ENCODE measurements at places on chromosomes 1 and 21.

- no peak for DNase-seq
Measured at GRCh38 chr21:39854572-39854971, 12.7 kb upstream of the PCP4 start.

- DNase-seq = no peak
Measured at GRCh38 chr1:204073837-204074273, 940 bp downstream of the SOX13 start.

- no peak for DNase-seq
Measured at GRCh38 chr1:94538243-94538827, 3.2 kb downstream of the F3 start.

- peak; percentile 52 for DNase-seq
Measured at GRCh38 chr1:17617787-17618557, 78.5 kb downstream of the ARHGEF10L start.

DNA sequence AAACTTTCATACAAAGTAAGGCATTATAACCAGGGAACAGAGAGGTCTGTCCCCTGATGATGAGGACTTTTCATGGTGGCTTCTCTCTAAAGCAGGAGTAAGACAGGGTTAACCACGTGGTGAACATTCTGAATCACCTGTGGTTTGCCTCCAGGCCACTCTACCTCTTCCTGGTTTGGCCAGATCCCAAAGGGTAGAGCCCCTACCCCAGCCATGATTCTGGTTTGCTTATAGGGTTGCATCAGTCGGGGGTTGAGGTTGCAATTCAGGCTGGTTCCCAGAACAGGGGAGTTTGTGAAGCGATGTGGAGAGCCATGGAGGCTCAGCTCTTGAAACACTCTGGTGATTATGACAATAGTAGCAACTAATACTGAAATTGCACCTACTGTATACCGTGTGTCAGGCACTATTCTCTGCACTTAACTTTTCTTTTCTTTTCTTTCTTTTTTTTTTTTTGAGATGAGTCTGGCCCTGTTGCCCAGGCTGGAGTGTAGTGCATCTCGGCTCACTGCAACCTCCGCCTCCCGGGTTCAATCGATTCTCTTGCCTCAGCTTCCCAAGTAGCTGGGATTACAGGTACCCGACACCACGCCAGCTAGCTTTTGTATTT is 8.3 kb downstream of the CNR2 start:
- DNase-seq = no peak

- DNase-seq = no peak
Measured at GRCh38 chr1:14507262-14507661, 91.2 kb upstream of the KAZN start.

DNA sequence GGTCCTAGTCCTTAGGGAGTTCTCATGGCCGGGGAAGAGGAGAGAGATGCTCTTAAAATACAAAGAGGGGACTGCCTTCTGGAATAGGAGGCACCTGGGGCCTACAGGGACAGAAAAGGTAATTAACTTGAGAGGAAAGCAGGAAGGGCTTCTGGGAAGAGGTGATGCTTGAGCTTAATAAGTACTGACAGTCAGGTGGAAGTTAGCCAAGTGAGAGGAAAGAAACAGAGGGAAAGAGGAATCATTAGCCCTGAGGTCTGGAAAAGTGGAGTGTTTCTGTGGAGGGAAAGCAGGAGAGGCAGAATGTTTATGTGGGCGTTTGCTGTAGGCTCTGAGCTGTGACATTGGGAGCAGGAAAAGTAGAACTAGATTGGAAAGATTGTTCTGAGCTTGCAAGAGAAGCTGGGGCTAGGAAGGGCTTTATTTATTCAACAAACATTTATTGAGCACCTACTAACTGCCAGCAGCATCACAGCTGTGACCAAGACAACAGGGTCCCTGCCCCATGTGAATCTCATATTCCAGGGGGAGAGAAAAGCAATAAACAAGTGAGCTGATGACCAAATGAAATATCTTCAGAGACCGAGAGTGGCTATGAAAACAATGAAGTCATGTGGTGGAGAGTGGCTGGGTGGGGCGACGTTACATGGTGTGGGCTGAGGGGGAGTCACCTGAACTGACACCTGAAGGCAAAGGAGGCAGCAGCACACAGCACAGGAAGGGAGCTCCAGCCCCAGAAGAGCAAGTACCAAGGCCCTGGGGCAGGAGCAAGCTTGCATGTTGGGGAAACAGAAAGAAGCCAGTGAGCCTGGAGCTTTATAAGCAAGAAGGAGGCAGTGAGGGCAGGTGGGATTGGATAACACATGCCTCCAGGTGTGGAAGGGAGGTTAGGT is 4.4 kb upstream of the FNDC5 start:
- no peak for DNase-seq

GRCh38 chr1:244435562-244436205 is 16.0 kb downstream of the ADSS2 start:
- DNase-seq = peak; percentile 21

DNA sequence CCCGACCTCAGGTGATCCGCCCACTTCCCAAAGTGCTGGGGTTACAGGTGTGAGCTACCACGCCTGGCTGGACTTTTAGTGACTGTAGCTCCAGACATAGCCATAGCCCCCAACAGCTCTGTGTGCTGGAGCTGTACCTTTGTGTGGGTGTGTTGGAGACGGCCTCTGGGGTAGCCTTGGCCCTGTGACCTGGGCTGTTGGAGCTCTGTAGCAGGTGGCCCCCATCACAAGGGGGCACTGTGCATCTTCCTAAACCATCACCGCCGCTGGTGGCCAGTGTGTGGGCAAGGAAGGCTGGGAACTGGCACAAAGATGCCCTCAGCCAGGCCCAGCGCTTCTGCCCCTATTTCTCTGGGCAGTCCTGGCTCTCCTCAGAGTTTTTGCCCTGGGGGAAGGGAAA is 38.4 kb upstream of the FOXO6 start:
- DNase-seq = no peak

DNA sequence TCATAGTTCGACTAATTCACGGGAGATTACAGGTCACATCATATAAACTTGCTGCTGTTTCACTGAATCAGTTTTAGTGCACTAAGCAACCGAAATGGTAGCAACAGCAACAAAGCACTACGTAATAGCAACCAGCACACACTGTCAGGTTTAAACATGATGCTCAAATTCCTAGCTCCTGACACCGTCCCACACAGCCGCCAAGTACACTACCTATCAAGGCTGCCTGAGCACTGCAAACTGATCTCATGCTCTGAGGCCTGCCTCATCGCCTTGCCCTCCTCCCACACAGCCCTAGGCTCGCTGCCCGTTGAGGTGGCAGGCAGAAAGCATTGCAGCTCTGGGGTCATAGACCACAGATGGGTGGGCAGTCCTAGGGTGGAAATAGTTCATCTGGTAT is 12.4 kb downstream of the LAMC2 start:
- DNase-seq = no peak

GRCh38 chr1:155083052-155083541 is 4.5 kb downstream of the EFNA3 start:
- DNase-seq = no peak

DNA sequence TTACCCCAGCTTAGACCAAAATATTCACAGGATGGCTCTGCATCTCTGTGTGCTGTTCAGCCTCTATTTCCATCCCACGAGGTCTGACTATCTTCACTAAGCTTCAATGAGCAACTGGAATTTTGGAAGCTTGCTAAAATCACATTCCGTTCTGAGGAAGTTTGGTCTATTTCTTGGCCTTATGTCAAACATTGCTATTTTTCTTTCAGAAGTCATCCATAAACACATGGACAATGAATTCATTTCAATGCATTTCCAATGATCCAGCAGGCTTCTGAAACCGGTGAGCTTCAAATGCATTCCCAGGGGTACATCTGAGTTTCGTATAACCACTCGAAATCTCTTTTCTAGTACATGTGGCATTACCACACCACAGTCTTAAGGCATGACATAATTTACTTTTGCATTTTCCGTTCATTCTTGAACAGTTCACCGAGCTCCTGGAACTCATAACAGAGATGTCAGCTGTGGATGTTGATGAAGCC is 294.1 kb upstream of the KAZN start:
- no peak for DNase-seq

GRCh38 chr1:114719424-114719787 is 2.8 kb upstream of the NRAS start:
- DNase-seq = no peak

DNA sequence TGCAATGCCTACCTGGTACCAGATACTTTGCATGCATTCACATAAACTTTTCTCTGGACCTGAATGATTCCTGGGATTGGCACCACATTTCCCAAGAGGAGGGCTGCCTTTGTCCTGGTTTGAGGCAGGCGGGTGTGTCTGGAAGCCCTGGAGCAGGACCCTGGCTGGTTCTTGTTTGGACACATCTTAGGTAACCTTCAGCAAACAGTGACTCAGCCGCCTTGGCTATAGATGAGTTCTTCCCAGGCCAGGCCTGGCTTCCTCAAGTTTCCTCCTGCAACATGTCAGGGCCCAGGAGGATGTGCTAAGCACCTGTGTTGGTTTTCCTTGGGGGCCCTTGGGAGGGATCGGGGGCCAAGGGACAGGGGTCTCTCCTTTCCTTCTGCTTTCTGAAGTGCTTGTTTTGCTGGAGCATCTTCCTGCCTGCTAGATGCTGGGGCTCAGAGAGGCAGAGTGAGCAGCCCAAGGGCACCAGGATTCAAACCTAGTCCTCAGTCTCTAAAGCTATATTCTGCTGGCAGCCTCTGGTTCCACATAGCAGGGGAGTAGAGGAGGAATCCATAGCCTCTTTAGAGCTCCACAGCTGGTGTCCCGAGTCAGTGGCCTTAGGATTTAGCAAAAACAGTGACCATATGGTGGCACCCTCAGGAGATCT is 38.2 kb downstream of the PAX7 start:
- DNase-seq = no peak

DNA sequence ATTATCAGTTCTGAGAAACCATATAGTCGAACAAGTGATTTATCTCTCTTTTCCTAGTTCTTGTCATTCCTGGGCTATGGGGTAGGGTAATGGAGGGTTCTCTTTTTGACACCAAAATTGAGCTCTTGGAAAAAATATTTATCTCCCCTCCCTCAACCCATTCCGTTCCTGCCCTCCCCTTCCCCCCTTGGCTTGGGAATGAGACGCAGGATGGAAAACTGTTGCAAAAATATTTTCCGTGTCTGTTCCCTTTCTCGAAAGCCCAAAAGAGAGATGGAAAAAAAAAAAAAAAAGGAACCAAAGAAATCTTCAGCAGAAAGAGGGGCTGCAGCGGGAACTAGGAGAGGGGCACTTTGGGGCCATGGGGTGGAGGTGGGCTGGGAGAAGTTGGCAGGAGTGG is 766 bp downstream of the ATP2B4 start:
- DNase-seq = no peak

DNA sequence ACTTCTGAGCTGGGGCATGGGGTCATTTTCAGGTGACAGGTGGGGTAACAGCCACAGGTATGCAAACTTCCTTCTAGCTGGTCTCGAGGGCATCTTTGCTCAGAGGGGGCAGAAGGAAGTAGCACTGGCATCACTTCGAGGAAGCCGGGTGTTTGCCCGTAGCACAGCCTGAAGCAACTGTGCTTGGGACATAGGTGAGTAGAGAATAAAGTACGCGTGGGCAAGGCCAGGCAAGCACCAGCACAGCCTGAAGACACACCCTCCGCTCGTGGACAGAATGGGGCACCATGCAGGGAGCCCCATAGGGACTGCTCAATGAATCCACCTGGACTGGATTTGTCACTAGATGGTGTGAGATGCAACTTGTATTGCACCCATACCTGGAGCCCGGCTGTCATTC is 167.1 kb downstream of the KCNJ6 start:
- no peak for DNase-seq

GRCh38 chr1:168089326-168089978 is 47.3 kb downstream of the GPR161 start:
- DNase-seq = no peak

GRCh38 chr1:234409328-234409727 is 36.1 kb downstream of the COA6 start:
- DNase-seq = no peak

- no peak for DNase-seq
Measured at GRCh38 chr1:148362626-148363438, 120.3 kb downstream of the PPIAL4G start.

Data from inflammatory macrophage treated with lipopolysaccharide for 1 hour (primary cell).